ENCODE measurements at places on chromosomes 5 and 9. TPM values are rescaled to one million over a fixed set of nuclear protein-coding genes. Genes with fewer than 3 reads are reported as not detected.

DNA sequence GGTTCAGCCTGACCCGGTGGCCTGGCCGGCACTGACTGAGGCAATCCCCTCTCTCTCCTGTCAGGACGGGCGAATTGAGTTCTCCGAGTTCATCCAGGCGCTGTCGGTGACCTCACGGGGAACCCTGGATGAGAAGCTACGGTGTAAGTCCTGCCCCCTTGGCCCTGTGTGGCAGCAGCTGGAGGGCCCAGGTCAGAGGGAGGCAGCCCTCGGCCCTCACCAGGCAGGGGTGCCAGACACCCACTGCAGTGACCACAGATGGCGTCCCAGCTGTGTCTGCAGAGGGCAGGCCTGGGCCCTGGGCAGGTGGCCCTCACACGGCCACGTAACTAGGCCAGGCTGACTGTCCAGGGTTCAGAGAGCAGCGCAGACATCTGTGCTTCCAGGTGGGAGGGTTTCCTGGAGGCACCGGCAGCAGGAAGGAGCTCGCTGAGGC is 45.9 kb upstream of the HMCN2 start:
- no peak for DNase-seq

DNA sequence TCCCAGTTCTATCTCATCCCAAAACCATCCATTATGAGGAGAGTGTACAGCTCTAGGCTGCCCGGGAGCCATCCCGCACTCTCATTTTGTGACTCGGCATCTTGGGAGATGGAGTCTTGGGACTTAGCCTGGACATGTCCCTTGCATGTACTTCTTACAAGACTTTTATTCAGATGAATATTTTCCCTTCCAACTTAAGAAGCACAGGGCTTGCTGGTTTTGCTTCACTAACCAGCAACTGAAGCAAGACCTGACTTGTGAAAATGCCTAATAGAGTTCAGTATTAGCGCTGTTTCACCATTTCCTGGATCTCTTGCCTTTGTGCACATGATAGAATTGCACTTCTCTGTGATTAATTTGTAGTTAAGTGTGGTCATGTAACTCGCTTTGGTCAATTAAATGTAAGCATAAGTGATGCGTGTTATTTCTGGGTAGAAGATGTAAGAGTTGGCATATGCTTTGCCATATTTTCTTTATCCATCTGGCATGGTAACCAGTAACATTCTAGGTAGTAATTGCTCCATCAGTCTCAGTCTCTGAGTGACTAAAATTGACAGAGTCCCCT is 55.8 kb downstream of the PDCD1LG2 start:
- DNase-seq: no peak

- DNase-seq: no peak
Measured at GRCh38 chr9:77569335-77569734, 78.8 kb downstream of the GNA14 start.

- no peak for DNase-seq
Measured at GRCh38 chr9:618478-618877, 223.0 kb upstream of the DMRT1 start.

Gene FASTKD3
- total RNA-seq: 5.5 TPM

DNA sequence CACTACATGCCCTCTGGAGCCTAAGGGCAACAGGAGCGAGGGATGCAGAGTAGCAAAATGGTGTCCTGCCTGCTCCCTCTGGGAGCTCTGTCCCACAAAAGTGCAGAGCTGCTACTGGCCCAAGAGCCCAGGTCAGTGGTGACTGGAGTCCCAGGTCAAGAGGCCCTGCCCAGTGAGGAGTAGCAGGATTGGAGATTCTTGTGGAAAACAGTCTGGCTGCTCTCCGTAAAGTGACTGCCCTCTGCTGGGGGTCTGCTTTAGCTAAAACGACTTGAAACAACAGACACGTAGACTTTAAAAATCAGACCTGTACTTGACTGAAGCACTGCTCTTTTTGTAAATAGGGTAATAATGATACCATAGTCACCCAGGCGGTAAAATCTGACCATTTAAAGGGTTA is 917.0 kb downstream of the MAT2B start:
- no peak for DNase-seq

DNA sequence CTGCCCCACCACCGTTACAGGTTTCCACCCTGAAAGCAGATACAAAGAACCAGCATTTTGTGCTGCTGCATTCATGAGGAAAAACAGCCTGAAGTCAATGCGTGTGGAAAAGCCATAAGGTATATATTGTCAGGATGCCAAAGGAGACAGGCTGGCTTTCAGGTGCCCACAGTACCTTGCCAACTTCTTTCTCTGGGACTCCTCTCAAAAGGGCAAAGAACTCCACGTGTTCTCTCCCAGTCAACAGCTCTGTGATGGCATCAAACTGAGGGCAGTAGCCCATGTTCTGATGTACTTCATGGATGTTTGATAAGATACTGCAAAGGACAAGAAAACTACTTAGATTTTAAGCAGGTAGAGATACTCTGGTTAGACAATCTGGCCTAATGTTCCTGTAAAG is 24.3 kb downstream of the NIPSNAP3B start:
- DNase-seq: no peak

DNA sequence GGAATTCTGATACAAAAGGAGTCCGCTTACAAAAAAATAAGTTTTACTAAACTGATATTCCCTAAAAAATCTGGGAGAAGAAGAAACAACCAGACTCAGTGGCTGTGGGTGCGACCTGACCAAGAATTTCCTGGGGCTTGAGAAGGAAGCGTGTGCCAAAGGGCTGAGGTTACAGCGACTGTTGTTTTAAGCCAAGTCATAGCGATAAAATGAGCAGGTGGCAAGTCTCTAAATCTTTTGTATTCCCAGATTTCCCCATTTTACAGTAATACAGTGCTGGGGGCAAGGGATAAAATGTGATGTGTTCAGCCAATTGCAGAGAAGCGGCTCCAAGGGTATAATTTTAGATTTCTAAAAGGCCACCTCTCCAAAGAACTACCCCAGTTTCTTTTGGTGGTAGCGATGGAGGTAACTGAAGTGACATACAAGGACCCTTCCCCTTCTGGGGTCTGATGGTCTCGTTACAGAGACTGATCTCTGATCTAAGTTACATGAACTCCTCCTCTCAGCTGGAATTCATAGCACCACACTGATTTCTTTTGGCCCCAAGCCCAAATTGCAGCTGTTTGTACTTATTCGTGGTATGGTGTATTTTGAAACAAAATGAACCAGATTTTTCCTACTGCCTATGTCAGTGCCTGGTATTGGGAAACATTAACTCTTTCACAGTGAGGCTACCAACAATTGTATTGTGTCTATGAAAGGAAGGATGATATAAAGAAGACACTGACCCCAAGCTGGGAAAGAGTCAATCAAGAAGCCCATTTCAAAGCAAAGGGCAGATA is 41.6 kb downstream of the LPAR1 start:
- peak; percentile 28 for DNase-seq

GRCh38 chr5:14663734-14664269 is 716 bp upstream of the OTULIN start:
- DNase-seq: no peak

DNA sequence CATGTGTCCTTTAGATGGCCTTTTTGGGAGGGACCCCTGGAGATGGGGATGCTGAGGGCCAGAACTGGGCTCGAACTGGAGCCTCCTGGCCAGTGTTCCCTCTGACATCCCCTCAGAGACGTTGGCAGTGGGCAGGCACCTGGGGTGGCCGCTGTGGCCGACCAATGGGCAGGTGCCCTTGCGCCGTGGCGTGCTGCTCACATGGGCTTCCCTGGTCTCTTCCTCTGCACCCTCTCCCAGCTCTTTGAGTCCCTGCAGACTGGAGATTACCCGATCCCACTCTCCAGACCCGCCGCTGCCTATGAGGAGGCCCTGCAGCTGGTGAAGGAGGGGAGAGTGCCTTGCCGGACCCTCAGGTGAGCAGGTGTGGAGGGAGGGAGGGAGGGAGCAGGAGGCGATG is 19.9 kb upstream of the DOLPP1 start:
- DNase-seq: no peak

DNA sequence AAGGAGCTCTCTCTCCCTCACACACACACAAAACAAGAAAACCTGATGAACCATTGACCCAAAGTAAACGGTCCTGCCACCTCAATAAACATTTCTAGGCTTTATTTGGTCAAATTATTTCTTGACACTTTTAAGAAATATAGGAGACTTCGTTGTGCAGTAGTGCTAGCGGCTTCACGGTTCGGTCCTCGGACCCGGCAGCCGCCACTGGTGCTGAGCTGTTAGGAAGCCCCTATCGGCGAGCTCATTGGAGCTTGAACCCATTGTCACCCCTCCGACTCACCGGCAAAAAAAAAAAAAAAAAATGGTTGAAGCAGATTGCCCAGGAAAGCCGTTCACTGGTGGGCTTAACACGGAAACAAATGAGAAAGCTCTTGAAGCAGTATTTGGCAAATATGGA is 1695.6 kb upstream of the ACO1 start:
- no peak for DNase-seq

DNA sequence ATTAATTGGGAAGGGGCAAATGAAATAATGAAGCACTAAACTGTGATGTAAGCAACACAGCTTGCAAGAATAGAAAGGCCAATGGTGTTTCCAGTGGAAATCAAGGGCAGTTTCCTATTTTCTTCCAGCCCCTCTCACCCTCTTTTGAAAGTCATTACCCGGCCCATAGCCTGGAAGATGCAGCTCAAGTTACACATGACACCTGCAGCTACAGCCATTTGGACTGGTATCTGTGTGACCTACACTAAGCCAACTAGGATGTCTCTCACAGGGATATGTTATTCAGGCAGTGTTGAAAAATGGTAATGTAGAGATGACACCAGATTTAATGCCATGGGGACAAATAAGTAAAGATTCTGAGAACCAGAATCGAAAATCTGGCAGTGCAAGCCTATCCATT is 439.4 kb upstream of the ZNF462 start:
- no peak for DNase-seq

Gene OBP2B
- not detected for total RNA-seq

GRCh38 chr9:34334337-34334824 is 5.0 kb downstream of the NUDT2 start:
- DNase-seq: no peak

Gene NUTM2F
- not detected for total RNA-seq

GRCh38 chr9:98108531-98109031 is 10.4 kb downstream of the TRIM14 start:
- no peak for DNase-seq

- no peak for DNase-seq
Measured at GRCh38 chr9:77290373-77290772, 113.0 kb downstream of the VPS13A start.

DNA sequence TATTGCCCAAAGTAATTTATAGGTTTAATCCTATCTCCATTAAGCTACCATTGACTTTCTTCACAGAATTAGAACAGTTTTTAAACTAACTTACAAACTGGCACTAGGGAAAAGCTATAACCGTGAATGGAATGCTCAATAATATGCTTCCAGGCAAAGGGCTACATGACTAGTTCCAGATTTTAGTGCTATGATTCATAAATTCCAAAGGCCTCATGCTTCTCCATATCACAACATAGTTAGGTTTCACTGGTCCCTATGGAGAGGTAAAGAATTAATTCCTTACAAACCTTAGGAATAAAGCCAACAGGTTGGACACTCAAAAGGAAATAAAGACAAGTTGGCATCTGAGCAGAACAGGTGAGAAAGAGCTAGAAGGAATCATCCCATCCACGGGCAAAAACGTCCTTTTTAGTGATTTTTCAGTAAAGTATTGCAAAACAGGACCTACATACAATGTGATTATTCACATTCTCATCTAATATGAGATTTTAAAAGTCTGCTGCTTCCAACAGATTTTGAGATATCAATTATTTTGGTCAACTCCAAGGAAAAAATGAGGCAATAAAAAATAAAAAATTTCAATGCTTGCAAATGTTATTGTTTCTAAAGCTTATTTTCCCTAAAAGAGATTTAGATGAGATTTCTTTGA is 97.0 kb upstream of the TARS1 start:
- no peak for DNase-seq

DNA sequence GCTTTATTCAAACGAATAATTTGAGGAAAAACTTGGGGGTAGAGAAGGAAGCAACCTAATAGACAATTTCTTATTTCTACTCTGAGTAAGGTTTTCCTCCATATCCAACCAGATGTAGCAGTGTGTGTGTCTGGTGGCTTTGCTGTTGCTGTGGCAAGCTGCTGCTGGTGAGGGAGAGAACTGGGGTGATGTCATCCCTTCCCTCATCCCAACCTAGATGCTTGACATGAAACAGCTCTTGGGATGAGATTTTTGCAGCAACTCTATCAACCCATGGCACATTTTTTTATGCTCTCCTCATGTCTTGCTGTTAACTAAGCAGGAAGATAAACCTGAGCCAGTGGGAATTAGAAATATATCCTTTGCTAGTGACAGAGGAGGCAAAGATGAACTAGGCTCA is 135.8 kb downstream of the PCSK1 start:
- peak; percentile 18 for DNase-seq

GRCh38 chr5:11992518-11992917 is 88.3 kb upstream of the CTNND2 start:
- no peak for DNase-seq

DNA sequence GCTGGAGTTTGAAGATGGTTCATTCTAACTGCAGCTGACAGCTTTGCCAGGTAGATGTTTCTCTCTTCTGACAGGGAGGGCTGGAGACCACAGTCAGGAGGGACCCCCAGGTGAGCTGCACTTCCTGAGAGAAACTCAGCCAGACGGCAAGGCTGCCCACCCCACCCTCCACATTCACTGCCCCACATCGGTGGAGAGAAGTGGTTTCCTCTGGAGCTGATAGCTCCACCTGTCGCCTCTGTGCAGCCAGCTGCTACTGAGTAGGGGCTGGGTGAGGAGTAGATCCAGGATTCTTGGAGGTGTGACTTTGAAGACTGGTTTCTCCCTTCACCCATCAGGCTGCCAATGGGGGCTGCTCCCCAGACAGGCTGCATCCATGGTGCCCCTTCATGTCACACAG is 175.0 kb downstream of the CARTPT start:
- no peak for DNase-seq

DNA sequence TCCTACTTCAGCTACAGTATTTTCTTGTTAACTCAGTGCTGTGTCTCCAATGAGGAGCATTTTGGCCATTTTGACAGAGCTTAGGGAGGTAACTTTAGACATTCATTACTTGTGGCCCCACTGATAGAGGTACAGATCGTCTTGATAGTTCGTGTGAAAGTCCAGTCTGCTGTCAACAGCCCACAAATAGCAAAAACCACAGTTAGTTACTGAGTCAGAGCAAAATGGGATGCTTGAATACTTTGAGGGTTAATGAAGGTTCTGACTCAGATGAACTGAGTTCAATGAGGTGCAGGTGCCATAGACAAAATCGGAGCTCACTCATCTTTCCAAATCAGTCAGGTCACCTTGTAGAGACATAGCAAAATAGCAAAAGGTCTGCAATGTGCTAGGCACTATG is 163.1 kb upstream of the TLE4 start:
- DNase-seq: no peak

Gene GFRA3
- total RNA-seq: 2.2 TPM

DNA sequence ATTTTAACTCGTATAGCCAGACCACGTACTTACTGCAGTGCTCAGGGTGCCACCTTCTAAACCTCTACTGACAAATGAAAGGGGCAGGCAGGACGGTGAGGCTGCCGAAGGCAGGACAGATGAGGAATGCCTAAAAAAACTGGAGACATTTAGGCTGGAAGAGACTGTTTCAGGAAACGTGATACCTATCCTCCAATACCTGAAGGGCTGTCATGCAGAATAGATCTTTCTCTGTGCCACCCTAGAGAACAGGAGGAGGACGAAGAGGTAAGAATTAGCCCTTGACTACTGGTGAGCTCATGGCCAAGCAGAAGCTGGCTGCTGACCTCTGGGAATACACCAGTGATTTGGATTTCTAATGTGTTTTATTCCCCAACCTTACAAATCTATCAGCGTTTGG is 139.4 kb downstream of the EFNA5 start:
- no peak for DNase-seq

Gene ZNF462
- 37.1 TPM for total RNA-seq

GRCh38 chr5:10418654-10419345 is 22.9 kb upstream of the ROPN1L start:
- DNase-seq: no peak
